Stimulated activated CD8-positive, alpha-beta memory T cell treated with anti-CD3 and anti-CD28 coated beads, Interleukin-2, amount 100 ng/mL, for 1 hour (primary cell): ENCODE measurements at places on chromosomes 7 and 10.

- DNase-seq, result no peak
Observed at GRCh38 chr10:29266641-29267040, 22.2 kb upstream of the LYZL1 start.

GRCh38 chr7:156969972-156970420, 20.5 kb downstream of the NOM1 start:
- DNase-seq, result no peak

DNA sequence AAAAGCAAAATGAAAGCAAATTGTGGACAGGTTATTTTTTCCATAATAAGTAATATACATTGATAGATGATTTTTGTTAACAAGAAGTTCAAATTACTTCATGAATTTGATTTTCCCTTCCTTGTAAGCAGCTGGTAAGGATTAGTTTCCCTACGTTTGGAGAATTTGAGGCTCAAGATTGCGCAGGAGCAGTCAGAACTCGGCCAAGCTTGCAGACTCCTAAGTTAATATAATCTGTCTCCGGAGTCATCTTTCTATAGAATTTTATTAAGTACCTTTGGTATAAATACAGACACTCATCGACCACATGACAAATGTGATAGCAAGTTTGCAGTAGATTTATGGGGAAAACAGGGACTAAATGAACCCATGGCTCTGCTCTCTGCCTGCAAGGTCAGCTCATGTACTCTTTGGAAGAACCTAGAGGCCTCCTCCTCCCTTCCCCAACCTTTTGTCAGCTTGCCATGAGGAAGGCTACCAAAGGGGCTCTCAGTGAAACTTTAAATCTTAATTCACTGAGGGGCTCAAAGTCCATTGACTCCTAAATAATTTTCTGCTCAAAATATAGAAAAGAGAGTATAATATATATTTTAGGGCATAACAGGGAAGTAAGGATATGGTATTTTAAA, 89.2 kb upstream of the CTTNBP2 start:
- DNase-seq, result no peak

GRCh38 chr10:97220355-97220754, 34.6 kb upstream of the SLIT1 start:
- DNase-seq, result no peak

DNA sequence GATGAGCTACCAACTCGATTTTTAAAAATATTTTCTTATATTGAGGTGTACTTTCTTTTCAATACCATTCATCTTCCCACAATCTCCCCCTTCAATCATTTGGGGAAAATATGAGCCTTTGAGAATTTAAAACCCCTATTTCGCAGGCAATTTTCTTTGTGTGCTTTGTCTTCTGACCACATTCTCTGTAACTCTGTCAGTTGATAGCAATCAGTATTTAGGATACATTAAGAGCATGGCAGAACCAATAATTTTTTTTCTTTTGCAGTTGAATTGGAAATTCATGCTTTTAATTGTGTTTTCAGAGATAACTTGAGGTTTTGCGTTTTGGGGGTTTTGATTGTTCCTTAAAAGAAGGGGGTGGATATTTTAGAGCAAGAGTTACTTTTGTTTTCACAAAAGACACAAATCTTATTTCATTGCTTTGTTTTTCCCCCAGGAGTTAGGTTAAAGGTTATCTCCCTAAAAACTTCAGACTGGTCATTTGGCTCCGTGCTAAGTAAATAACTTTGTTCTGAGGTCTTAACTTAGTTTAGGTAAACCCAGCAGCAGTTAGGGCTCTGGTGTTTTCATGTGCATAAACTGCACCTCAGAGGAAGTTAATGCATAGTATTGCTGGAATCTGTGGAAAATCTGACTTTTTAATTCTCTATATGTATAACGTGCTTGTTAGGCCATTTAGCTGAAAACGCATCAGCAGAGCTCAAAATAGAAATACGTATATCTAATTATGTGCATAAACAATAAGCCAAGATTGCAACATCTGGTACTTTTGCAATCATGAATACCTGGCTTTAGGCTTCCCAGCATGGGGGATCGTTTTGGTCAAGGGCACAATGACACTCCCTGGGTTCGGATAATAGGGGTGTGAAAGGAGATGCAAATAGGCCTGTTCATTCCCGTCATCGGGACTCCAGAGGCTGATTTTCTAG, 676.4 kb upstream of the ANKRD30A start:
- DNase-seq, result no peak

DNA sequence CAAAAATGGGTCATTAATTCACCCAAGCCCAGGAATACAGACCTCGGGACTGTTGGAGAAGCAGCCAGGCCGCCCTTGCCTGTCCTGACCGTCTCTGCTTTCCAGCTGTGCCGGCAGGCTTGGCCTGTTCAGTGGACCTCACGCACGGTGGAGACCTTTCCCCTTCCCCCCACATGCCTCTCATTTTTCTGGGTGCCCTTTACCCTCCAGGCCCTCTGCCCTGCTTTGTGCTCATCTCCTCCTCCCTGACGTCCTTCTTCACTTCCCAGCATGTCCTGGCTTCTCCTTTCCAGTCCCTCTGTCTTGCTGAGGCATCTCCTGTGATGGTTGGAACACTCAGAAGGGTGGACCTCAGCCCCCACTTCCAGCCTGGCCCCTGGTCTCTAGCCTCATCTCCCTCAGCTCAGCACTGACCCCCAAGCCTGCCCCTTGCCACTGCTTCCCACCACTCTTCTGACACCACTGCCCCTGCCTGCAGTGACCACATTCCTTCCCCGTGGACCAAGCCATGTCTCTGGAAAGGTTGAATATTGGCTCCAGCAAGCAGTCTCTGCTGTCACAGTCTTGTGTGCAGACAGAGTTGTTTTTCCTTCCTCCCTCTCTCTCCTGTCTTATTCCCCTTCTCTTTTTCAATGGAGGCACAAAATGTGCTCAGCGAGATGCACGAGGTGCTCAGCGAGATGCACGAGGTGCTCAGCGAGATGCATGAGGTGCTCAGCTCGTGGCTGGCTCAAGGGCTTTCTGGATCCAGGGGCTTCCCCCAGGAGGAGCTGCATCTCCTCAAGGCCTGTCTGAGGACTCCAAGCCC, 14.9 kb downstream of the BAG3 start:
- DNase-seq, result no peak

- DNase-seq, result no peak
Observed at GRCh38 chr10:4076983-4077382, 292.0 kb upstream of the KLF6 start.

DNA sequence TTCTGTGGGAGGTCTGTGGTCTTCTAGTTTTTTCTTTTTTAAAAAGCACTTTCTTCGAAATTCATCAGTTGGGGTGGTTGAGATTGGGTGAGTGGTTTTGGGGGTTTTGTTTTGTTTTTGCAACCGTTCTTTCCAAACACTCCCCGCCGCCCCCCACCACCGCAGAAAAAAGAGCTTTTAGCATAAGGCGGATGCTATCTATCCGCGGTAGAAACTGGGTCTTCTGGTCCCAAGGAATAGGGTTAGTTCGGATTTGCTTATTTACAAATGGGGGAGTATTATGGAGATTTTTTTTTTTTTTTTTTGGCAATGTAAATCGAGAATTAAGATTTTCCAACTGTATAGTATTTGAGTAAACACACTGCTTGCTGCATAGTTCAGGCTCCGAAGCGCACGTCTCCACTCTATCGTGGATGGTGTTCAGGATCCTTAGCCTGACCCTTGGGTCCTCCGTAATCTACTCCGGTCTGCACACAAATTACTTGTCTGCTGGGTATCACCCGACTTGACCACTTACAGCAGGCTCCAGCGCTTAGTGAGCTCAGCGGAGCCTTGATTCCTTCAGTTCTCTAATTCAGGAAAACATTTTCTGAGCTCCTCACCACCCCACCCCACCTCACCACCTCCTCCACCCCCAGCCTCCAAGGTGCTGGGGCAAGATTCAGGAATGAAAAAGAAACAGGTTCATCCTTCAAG, 757 bp upstream of the NRCAM start:
- no peak for DNase-seq

DNA sequence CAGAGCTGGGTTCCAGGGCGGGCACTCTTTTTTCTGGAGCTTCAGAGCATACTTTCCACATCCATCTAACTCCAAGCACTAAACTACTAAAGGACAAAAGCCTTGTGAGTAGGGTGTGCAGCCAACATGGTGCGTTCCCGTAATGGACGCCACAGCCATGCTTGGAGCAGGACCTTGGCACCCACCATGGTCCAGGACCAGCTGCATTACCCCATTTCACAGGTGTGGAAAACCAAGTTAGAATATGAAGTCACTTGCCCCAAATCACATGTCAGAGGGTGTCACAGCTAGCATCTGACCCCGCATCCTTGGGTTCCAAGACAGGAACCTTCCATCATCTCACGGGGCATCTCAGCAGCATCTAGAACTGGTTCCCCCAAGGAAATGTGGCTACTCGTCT, 112.4 kb downstream of the SMURF1 start:
- DNase-seq, result no peak

DNA sequence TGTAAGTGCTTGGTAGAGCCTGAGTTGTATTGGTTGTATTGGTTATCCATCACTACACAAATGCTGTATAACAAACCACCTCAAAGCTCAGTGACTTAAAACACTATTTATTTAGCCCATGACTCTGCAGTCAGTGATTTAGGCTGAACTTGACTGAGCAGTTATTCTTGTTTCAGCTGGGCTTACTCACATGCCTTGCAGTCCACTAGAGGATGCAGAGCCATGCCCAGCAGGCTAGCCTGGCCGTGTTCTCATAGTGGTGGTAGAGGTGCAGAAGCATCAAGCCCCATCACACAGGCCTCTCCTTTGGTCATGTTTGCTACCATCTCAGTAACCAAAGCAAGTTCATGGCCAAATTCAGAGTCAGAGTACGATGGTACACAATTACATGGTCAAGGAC, 43.9 kb downstream of the LUC7L2 start:
- DNase-seq, result no peak

DNA sequence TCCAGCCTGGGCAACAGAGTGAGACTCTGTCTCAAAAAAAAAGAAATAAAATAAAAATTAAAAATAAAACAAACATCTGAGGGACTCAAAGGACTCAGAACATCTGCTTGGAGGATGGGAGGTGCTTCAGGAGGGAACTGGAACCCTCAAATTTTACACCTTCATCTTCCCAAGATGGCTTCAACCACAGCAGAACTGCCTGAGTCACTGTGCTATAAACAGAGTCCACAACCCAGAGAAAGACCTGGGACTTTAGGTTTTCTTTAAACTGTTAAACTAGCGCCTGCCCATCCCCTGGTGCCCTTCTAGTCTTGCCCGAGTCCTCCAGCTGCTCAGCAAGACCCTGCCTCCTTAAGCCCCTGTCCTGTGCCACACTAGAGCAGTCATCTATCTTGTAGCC, 40.8 kb downstream of the RGS10 start:
- no peak for DNase-seq

- no peak for DNase-seq
Observed at GRCh38 chr10:19877466-19878255, 61.4 kb downstream of the PLXDC2 start.

DNA sequence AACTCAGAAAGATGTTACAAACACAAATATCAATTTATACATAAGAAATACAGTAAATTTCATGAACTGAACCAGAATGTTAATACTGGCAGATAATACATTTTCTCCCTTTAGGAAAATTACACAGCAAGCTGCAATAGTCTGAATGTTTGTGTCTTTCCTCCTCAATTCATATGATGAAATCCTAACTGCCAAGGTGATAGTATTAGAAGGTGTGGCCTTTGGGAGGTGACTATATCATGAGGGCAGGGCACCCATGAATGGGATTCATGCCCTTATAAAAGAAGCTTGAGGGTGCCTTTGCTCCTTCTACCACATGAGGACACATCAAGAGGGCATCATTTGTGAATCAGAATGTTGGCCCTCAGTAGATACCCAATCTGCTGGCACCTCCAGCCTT, 64.3 kb upstream of the GPR22 start:
- DNase-seq, result no peak

- DNase-seq, result no peak
Observed at GRCh38 chr10:99234041-99234790, 1.4 kb downstream of the HPSE2 start.

DNA sequence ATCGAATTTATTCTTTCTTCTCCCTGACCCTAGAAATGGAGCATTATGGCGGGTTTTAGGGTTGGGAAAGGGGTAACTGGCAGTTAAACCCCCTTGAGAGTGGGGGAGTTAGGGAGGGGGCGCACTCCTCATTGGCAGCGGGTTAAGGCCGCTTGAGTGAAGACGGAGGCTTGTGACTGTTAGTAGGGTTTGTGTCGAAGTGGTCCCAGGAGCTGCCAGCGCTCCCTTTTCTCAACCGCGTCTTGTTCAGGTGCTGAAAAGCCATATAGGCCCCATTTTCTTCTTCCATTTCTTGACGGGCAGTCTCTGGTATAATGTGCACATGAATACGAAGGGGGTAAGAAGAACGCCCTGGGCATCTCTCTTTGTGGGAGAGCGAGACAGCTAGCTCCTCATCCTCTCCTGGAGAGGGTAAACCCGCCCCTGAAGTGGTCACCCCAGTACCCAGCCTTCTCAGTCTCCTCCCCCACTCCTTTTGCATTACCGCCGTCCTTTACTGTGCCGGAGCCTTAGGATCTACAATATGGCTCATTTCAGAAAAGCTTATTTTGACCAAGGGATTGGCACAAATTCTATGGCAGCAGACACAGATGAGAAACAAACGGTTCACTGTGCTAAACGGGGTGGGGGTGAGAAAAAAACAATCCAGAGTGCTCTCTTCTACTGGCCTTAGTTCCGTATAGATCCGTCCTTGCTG, 836 bp downstream of the KMT2E start:
- no peak for DNase-seq

GRCh38 chr7:137846827-137847567, at the start of gene DGKI:
Gene DGKI, minus strand, starts transcription at chr7:137846974.
- DNase-seq, result no peak

GRCh38 chr7:86931439-86931838, 128.0 kb downstream of the ELAPOR2 start:
- no peak for DNase-seq

- DNase-seq, result no peak
Observed at GRCh38 chr7:84949067-84949466, 237.8 kb downstream of the SEMA3D start.

DNA sequence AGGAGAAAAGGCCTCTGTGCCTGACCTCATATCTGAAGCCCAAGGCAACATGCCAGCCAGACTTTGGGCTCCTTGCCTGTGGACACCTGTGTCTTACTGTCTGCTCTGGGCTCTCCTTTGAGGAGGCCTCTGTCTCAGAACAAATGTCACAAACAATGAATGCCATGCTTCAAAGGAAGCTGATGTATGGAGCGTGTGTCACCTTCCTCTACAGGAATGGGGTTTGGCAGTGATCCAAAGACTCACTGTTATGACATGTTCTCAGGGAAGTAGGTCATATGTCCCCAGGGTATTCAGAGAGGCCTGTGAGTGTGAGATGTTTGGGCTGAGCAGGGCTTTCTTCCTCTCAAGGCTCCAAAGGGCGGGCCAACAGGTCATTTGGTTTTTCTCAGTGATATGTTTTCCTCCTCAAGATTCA, 38.4 kb downstream of the PTPRE start:
- no peak for DNase-seq

GRCh38 chr10:110835841-110836240, 35.9 kb upstream of the PDCD4 start:
- DNase-seq, result no peak
